ENCODE measurements at places on chromosomes 12 and 14.

GRCh38 chr14:52882824-52883223, 68.0 kb downstream of the FERMT2 start:
- DNase-seq, result no peak

- no peak for DNase-seq
These were observed 27.7 kb downstream of the DUSP16 start for GRCh38 chr12:12534975-12535374.

DNA sequence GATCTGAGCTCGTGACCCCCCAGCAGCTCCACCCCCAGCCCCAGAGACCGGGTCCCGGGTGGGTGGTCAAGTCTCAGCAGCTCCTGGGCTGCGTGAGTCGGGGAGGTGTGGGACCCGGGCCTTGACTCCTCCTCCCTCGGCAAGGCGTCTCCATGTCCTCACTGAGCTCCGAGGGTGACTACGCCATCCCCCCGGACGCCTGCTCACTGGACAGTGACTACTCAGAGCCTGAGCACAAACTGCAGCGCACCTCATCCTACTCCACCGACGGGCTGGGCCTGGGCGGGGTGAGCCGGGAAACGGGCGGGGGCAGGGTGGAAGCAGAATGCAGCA, 28.1 kb downstream of the PIGH start:
- DNase-seq, result no peak

DNA sequence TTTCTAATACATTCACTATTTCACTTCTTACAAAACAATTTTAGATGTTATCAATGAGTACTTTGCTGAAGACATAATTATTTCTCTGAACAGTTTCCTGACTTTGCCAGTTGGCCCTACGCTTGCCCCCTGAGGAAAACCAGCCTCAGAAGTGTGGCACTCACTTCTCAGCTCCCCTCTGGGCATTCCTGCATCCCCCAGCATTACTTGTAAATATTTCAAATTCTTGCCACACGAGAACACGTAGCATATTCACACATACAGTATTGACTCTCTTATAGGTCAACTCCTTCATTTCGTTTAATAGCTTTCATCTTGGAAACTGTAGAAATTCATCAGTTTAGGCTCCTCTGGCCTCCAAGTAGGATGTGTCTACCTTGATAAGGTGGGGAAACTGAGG, 65.2 kb downstream of the OTX2 start:
- DNase-seq, result no peak

GRCh38 chr14:91419044-91419397, 1.4 kb upstream of the CCDC88C start:
- DNase-seq, result no peak

GRCh38 chr14:104142136-104142945, 4.0 kb downstream of the KIF26A start:
- DNase-seq, result no peak

DNA sequence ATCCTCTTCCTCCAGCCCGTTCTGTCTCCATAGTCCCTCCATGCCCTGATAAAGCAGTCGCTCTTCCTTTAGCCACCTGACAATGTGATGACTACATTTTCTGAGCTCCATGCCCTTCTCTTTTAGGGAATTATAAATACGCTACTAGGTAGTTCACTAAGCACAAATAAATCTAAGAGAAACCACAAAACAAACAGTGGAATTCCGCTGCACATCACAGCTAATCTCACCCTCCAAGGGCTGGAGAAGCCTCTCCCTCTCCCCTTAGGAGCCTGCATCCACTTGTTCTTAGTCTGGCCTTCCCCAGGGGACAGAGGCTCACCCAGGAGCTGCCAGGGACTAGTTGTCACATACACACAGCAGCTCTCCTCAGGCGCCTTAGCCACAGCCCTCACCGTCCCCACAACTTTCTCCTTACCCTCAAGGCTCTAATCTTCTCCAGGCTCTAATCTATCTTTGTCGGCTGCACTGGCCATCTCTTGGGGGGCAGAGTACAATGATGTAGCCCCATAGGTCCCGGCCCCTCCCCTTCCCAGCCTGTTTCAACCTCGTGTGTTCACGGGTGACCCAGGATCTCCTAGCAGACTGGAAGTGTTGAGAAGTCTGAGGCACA, 55.9 kb upstream of the GPR68 start:
- DNase-seq, result no peak

GRCh38 chr14:92789457-92790089, 4.5 kb upstream of the GOLGA5 start:
- no peak for DNase-seq

- DNase-seq, result no peak
These were observed 81.1 kb downstream of the NKX2-1 start for GRCh38 chr14:36438883-36439282.

- no peak for DNase-seq
These were observed 87.2 kb upstream of the CDKN3 start for GRCh38 chr14:54309615-54310014.

DNA sequence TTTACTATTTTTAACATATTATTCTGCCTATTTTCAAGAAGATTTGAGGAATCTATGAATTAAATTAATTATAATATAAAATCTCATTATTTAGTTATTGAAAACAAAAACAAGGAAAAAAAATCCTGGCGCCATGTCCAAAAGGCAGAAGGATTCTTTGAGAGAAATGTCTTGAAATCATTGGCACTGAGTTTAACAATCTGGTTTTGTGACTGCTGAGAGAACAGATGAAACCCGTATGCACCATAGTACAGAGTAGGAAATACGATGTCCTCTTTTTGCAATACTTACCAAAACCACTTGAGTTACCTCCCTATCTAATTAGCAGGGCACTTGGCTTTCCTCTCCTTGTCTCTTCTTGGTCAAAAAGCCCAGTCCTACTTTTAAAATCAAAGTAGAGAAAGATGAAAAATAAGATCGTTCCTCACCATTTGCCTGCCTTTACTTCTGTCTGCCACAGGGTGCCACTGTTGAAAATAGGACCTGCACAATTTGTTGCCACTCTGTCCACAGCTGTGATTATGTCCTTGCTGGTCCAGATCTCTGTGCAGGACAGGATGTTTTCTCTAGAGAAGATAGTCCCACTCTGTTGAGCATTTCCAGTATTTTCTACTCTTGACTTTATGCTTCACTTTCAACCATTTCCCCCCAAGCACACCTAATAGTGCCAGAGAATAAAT, 179.7 kb downstream of the PDZRN4 start:
- no peak for DNase-seq
